NCI-H2081 treated with DMSO at 0.1 percent for 48 hours (cell line): ENCODE measurements at places on chromosomes 4 and X.
A peak's percentile ranks its signal among the peaks of the same experiment; 100 is the strongest.

DNA sequence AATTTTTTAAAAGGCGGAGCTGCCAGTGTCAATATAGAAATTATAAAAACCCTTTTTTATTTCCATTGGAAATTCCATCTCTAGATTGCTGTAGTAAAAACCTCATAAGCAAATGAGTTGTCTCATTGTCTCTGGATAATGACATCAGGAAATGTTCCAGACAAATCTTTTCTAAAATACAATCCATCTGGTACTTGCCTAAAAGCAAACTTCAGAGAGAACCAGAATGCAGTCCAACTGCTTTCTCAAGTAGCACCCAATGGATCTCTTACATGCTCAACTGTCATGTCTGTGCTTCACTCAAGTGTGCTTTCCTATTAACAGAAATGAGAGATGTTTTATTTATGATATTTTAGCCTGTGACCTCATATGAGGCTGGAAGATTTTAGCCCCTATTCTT is 399.6 kb upstream of the NDST3 start:
- no peak for DNase-seq

- DNase-seq: no peak
Observed at GRCh38 chr4:70715097-70715496, 6.7 kb upstream of the RUFY3 start.

- DNase-seq: no peak
Observed at GRCh38 chr4:88893961-88894360, 163.0 kb downstream of the FAM13A start.

- no peak for DNase-seq
Observed at GRCh38 chr4:158622251-158622650, 49.4 kb downstream of the C4orf46 start.

DNA sequence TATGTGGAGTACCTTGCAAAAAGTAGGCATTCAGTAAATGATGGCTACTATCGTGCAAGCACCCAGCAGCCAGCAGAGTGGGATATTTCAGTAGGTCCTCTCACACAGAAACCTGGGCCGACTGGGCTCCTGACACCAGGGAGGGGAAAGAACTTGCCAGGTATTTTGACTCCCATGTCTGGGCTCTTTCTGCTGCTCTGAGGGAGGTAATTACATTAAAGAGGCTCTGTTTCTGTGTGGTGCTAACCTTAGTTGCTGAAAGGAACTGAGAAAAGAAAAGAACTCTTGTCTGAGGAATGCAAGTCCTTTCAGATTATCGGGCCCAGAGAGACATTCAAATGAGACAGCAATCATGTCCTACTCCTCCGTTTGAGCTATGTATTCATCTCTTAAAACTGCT is 175.8 kb upstream of the MTMR8 start:
- DNase-seq: no peak

DNA sequence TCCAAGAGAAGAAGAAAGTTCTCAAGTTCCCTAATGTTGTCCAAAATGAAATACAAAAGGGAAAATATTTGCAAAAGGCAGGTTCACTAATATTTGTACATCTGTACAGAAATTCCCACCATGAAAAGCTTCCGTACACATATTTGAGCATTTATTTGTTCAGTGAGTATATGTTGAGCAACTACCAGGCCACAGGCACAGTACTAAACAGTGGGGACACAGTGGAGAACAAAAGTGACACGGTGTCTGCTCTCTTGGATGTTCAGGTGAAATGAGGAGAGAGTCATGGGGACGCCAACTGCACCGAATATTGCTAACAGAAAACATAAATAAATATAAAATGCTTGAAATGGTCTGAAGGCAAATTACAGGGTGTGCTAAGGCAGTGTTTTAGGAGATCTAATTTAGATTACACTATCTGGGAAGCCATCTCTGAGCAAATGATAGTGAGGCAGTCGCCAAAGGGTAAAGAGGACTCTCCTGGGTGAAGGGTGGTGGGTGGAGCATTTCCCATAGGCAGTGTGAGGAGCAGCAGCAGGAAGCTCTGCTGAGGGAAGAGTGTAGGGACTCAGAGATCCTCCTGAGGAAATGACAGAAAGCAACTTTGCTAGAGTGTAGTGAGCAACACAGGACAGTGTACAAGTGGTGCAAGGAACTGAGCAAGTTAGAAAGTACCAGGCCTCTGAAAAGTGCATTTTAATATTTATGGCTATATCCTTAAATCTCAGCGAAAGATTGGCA is 375.2 kb downstream of the GALNTL6 start:
- peak; percentile 8 for DNase-seq

- DNase-seq: no peak
Observed at GRCh38 chrX:79645749-79646148, 278.6 kb upstream of the ITM2A start.

- no peak for DNase-seq
Observed at GRCh38 chrX:27619975-27620374, 29.8 kb downstream of the DCAF8L2 start.

- no peak for DNase-seq
Observed at GRCh38 chr4:188387179-188387791, 248.0 kb downstream of the TRIML1 start.

- DNase-seq: no peak
Observed at GRCh38 chr4:183082053-183082452, 17.0 kb upstream of the WWC2 start.
